Foreskin fibroblast (primary cell): ENCODE measurements at places on chromosomes 2 and 18.
A peak's percentile ranks its signal among the peaks of the same experiment; 100 is the strongest.

DNA sequence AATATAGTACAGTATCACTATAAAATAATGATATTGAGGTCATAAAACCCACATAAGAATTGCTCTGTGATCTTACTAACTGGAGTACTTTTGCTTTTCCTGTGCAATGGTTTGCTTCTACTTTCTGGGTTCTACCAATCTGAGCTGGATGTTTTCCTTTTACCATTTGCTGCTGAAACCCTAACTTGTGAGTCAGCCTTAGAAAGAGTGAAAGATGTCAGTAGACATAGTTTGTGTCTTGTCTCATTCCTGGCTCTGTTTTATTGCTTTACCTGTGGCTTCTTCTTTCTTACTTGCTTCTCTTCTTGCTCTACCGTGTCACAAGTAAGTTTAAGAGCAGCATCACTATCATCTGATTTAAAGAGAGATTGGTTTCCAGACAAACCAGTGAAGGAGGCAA lies 61.0 kb downstream of the MBD2 start:
- no peak for DNase-seq

DNA sequence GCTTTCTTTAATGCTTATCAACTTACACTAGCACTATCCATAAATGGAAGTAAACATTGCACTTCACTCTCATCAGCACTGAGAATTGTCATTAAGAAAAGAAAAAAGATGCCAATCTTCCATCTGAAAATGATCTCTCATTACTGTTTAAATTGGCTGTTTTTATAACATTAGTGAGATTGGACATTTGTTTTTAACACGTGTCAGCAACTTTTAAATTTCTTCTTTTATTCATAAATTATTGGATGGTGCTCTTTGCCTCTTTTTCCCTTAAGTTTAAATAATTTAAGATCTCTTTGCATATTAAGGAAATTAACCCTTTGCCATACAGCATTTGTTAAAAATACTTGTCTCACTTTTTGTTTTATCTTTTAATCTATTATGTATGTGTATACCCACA lies 146.5 kb upstream of the CHST9 start:
- no peak for DNase-seq

DNA sequence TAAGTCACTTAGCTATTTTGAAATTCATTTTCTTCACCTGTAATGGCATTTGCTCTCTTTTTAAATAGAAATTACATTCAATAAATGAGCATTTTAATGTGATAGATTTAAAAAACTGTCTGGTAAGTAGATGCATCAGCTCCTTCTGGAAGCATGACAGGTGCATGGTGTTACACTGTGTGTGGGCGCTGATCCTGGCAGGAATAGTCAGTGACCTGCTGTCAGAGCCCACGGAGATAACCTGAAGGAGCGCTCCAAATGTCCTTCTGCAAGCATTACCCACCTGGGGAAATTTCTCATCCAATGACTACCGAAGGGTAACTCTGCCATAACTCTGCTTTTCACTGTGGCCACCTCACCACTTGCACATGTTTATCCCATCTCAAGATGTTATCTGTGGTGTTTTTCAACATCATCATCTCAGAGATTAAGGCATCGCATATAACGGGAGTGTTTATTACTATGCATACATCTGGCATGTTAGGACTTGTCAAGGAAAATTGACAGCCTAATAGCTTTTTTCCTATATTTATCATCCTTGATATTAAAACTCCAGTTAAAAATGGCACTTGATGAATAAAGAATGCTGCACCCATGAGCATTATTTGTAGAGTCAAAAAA lies 637.3 kb downstream of the ERBB4 start:
- no peak for DNase-seq

DNA sequence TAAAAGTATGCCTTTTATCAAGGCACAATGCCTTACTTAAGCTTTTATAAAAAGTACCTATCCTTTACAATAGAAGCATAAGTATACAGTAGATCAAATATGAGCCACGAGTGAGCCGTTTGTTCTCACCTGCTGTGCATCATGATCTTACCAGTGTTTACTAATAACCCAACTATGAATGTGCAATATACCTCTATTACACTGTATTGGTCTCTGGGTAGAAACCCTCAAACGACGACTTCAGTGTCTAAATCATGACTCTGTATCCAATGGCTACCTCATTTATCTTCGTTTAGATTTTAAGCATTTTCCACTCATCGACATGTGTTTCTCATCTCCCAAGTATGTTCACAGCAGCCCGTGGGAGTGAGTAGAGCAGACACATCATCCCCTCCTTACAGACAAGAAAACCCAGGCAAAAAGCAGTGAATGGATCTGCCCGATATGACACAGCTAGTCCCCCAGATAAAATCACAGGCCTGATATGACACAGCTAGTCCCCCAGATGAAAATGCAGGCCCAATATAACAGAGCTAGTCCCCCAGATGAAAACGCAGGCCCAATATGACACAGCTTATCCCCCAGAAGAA lies 279.8 kb downstream of the TNS1 start:
- peak; percentile 68 for DNase-seq

DNA sequence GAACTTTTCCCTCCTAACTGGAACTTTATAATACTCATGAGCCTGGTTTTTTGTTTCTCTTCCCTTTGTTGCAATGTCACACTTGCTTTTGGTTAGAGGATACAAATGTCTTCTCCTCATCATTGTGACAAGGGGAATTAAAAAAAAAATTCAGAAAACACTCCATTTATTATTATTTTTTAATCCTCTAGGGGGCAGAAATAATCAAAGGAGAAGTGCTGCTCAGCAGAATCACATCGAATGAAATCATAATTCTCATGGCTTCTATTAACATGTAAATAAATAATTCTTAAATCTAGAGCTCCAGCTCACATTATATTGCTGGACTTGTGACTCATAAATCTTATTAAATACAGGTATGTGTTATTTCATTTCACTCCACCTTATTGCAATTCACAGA lies 273.8 kb downstream of the TRIB2 start:
- no peak for DNase-seq

DNA sequence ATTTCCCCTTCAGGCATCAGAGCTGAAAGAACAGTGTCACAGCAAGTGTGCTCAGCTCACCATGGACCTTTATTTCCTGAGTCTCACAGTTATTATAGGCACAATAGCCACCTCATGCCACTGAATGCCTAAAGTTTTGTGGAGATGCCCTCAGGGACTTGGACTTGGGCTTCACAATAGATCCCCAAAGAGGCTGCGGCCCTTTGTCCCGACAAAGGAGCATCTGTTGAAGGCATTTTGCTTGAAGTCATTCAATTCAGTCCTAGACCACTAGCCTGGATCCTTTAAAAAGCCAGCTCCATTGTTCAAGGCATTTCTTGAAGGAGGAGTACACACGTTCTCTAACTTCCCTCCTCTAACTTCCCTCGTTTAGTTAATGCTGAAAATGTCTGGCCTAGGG lies 125.4 kb downstream of the DCC start:
- no peak for DNase-seq

DNA sequence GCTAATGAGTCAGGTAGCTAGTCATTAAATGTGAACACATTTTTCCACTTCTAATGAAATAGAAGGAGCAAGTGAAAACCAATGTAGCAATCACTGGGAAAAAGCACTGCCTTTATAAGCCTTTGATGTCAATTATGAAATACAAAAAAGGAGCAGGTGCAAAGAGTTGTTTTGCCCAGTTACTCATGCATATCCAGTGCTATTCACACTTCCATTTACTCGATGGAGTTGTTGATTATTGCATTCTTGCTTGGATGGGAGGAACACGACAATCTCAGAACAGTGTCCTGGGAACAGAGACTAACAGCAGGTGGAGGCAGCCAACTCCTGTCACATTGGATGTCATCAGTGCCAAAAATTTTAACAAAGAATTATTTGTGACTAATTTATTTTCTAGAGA lies 372.5 kb downstream of the CBLN2 start:
- DNase-seq = no peak

- no peak for DNase-seq
Observed at GRCh38 chr2:108958002-108958401, 31.0 kb downstream of the EDAR start.

GRCh38 chr2:37590119-37590571 lies 81.3 kb downstream of the CDC42EP3 start:
- DNase-seq = peak; percentile 78

DNA sequence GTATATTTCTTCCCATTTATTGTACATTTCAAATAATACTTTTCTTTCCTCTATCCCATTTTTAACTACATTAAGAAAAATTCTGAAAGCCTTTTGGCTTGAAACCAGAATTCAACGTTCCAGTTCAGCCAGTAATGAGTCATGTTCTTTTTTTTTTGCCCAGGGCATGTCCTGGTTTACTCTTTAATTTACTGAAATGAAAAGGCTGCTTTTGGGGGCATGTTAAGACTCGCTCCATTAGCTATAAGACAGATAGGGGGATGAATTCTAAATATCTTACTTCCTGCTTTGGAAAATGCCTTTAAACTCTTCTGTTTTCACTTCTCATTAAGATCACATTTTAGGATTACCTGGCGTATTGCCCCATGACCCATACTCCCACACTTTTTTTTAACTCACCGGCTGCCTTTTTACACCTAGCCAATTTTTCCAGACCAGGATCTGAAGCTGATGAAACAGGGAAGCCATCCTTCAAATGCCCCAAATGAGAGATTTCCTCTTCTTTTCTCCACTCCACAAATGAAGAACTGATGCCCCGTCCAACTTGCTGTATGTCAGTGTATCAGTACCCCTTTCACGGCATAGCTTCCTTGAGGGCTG lies 585 bp downstream of the ABCA12 start:
- DNase-seq = peak; percentile 18

DNA sequence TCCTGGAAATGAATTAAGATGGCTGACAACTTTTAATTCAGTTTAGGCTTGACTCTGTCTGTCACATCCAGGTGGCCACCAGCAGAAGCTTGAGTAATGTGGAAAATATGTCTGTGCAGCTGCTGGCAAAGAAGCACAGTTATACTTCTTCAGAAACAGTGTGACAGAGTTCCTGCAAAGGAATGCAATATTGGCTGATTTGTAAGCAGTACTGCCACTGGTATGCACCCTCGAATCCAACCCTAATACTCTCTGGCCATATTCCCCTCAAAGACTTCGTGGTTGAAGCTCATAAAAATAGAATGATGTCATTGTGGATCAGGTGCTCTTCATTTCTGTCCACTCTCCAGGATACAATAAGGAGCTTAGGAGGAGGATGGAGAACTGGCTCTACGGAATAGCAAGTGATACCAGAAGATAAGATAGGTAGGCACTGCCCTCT lies 86.2 kb downstream of the METTL8 start:
- DNase-seq = peak; percentile 76

DNA sequence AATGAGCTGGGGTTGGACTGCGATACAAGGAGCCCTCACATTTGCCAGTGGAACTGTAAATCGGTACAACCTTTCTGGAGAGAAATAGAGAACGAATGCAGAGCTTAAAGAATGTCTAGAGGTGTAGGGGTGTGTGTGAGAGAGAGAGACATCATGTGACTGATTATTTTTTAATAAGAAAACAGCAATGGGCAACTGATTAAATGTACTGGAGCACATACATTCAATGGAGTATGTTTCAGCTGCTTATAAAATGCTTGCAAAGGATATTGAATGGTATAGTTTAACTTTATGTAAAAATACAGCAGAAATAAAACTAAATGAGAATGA lies 391 bp upstream of the TMEM17 start:
- DNase-seq = no peak

GRCh38 chr2:183035954-183036669 lies 2.1 kb downstream of the NCKAP1 start:
- no peak for DNase-seq

DNA sequence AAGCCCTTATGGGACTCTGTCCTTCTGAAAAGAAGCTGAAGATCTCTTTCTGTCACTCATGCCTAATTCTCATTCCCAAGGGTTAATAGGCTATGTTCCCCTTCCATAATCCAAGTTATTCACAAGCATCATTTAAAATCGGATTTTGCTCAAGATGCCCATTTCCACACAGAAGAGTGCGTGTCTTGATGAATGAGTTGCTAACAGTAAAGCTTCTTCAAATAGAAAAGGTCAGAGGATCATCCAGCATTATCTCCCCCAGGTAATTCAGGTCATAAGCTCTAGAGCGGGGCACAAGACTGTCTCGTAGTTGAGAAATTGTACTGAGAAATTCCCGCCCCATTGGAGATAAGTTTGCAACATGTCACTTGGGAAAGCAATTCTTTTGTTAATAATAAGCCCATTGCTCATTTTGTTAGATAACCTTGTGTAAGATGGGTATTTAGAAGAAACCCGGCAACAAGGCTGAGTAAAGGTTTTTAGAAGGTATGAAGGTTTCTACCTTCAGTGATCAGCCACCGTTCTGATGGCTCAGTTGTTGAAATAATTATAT lies 290.7 kb upstream of the EPAS1 start:
- no peak for DNase-seq

GRCh38 chr2:19600982-19601381 lies 242.6 kb upstream of the OSR1 start:
- DNase-seq = no peak

DNA sequence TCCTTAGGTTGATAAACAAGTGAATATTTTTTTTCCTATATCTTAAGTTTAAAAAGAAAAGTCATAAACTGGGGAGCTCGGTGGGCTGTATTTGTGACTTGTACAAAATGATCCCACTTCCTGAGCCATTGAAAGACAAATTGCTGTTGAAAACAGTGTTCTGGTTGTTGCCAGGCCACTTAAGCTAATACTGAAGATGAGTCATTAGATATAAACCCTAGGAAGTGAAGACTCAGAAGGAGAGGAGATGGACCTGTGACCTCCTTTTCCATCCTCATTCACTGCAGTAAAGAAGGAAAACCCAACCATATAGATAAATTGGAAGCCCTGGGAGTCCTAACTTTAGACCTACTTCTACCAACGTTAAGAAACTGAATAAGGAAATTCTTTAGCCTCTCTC lies 46.2 kb upstream of the SERPINE2 start:
- DNase-seq = peak; percentile 75

- DNase-seq = no peak
Observed at GRCh38 chr18:12008181-12008767, 27.0 kb downstream of the IMPA2 start.

DNA sequence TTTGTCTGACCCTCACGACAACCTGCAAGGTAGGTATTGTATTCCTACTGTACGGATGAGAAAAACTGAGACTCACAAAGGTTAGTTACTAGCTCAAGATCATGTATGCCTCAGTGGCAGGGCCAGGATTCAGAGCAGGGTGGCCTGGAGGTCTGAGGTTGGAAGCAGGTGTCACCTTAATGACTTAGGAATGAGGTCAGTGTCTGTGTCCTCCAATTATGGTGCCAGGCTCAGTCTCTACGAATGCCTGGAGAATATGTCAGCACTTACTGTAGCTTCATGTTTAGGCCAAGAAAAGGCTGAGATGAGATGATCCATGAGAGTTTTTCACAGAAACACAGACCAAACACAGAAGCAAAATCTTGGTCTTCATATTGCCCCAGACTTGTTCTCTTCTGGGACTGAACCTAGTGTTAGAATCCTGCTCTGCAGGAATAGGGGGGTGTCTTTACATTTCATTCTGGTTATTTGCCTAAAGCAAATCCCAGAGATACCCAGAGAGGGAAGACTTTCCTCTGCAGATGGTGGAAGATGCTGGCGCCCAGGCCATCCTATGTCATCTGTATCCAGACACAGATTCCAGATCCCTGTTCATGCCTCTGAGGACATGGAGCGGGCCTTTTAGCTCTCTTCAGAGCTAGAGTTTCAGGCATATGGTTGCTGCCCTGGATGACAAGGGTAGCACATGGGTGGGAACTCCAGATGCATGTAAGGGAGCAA lies 16.3 kb upstream of the RAB10 start:
- no peak for DNase-seq

- DNase-seq = no peak
Observed at GRCh38 chr2:84940088-84940470, 30.9 kb upstream of the KCMF1 start.
